PC-3 (cell line): ENCODE measurements at places on chromosomes 2 and 18.

GRCh38 chr18:70365361-70365760 is 76.5 kb downstream of the SOCS6 start:
- no peak for DNase-seq

- peak; percentile 51 for DNase-seq
Measured at GRCh38 chr18:7567474-7568425, 634 bp downstream of the PTPRM start.

DNA sequence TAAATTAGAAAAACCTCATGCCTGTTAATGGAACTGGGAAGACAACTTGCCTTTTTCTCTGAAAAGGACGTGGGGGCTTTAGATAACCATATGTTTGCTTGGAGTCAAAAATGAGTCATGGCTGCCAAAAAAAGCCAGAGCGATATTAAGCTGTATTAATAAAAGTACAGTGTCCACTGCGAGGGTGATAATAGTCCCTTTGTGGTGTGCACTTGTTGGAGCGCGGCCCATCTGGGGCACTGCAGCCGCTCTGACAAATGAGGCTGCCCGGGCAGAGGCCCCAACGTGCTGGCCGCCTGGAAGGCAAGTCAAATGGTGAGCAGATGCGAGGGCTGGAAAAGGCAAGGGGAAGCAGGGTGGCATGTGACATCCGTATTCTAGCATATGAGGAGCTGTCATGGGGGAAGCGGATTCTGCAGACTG is 103.3 kb upstream of the NCK2 start:
- no peak for DNase-seq

DNA sequence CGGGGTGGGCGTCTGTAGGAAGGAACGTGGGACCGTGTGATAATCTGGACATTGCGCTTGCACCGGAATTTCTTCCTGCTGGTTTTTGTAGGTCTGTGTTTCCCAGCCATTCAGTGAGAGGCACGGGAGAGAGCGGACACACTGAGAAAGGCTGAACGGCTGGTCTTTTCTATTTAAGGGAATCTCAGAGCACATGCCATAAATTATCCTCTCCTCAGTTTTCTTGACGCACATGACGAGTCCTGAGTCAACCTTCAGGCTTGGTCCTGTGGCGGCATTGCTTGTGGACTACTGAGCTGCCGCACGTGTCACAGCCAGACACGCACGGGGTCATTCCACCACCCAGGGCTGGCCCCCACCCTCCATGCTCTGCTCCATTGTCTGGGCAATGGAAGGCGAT is 519.3 kb upstream of the ID2 start:
- DNase-seq, result no peak

GRCh38 chr2:3670941-3671340 is 12.9 kb downstream of the ALLC start:
- DNase-seq, result no peak

DNA sequence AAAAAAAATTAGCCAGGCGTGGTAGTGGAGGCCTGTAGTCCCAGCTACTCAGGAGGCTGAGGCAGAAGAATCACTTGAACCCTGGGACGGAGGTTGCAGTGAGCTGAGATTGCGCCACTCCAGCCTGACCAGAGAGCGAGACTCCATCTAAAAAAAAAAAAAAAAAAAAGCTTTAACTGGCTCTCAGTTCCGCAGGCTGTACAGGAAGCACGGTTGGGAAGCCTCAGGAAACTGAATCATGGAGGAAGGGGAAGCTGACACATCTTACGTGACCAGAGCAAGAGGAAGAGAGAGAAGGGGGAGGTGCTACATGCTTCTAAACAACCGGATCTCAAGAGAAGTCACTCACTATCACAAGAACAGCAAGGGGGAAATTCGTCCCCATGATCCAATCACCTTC is 505.6 kb upstream of the SLC8A1 start:
- DNase-seq, result peak; percentile 71
